Astrocyte of the spinal cord (primary cell): ENCODE measurements at places on chromosomes 7 and 10.

DNA sequence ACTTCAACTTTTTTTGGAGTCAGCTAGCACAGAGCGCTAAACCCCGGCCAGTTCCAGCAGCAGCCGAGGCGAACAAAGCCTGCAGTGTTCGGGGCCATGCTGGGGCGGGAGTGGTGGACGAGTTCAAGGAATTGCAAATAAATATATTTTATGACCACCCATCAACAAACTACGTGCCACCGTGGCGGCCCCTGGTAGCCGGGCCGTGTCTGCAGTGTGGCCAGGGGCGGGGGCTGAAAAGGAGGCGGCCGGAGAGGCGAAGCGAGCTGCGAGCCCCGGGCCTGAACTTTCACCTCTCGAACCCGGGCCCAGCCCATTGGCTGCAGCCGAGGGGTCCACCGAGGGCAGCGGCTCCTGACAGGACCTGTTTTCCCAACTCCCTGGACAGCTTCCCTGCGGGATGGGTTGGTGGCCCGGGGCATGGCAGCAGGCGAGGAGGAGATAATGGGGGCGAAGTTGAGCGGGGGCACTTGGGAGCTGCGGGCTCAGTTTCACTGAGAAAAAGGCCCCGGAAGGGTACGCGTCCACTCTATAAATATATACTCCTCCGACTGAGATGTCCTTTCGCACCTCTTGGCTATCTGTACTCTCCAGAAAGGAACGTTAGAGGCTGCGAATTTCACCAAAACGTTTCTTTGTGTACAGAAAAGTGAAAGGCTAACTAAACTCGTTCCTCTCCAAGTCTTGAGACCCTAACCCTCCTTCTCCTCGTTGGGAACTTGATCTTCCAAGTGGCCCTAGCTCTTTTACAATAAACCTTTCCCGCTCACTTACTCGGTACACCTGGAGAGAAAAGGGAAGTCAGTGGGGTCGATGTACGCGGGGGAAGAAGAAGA lies 164.6 kb upstream of the PPP1R3A start:
- no peak for DNase-seq

GRCh38 chr7:93949423-93949822 lies 27.9 kb downstream of the GNG11 start:
- peak; percentile 85 for DNase-seq

DNA sequence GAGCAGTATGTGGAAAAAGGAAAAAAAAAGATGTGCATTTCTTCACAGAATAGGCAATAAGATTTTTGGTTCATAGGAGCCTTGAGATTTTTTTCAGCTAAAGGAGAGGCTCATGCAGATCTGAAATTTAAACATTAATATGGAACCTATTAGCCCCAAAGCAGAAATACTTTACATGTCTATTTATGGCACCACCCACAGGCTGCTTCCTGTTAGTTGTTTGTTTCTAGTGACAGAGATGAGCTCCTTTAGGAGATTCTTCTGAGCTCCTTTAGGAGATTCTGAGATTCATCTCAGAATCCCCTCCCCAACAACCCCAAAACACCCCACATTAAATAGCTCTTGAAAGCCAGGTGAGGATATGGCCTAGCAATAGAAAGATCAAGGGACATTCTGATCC lies 27.9 kb upstream of the HPS1 start:
- no peak for DNase-seq

- DNase-seq = no peak
These were observed 501.5 kb downstream of the LRMDA start for GRCh38 chr10:75932921-75933320.

DNA sequence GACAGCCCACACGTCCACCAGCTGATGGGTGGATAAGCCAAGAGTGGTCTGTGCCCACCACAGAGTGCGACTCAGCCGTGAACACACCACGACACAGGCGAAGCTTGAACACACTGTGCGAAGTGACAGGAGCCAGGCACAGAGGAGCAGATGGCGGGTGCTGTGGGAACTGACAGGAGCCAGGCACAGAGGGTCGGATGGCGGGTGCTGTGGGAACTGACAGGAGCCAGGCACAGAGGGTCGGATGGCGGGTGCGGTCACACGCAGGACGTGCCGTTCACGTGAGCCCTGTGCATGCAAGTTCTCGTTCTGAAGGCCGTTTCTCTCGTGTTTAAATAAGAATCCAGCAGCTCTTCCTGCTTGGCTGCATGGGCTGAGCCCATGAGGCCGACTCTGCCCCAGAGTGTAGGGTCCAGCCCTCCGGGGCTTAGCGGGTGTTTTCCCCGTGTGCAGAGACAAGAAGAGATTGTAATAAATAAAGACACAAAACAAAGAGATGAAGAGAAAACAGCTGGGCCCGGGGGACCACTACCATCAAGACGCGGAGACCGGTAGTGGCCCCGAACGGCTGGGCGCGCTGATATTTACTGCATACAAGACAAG lies 5.9 kb upstream of the ADAP1 start:
- no peak for DNase-seq

GRCh38 chr7:108231221-108231620 lies 101.1 kb upstream of the LAMB4 start:
- DNase-seq = no peak

DNA sequence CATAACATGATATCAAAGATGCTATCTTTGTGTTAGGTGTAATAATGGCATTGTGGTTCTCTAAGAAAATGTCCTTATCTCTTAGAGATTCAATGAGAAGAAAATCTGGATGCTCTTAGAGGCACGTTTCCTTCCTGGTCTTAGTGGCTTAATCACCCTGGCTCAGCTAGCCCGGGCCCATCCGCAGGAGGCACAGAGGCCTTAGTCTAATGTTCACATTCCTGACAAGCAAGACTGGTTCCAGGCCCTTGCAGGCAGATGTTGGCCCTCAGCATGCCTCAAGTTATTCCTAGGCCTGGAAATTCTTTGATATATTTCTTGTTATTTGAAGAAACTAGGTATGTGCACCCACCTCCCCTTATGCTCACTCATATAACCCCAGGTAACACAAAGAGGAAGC lies 357.6 kb downstream of the SFMBT2 start:
- no peak for DNase-seq

GRCh38 chr7:78562191-78562590 lies 763.6 kb downstream of the PHTF2 start:
- DNase-seq = no peak

GRCh38 chr7:67918158-67918557 lies 921.5 kb downstream of the TYW1 start:
- DNase-seq = no peak

GRCh38 chr7:142357953-142358520 lies 100.2 kb upstream of the PRSS58 start:
- DNase-seq = peak; percentile 72

DNA sequence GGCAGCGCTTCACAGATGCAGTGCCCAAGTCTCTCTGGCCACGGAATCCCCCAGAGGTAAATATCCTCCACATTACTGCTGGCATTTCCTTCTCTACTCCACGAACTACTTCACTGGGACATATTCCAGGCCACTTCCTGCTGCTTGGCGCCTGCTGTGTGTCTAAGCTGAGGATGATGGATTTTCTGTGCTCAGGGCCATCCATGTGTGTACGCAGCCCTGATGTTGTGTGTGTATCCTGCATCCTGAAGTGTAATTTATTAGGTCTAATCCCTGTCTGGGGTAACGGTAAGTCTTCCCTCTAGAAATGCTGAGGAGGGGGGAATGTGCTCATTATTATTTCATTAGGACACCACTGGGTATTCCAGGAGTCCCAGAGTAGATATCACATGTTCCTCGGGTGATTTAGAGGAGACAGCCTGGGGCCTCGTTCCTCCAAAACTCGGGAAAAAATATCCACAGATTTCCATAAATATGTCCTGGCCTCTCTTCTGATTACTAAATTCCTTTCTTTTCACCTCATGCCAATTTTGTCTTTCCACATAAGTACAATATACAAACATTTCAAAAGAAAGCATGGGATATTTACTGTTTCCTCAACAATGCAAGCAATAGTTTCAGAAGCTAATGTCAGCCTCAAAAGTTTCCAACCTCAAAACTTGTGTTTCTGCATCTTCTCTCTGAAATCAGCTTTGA lies 25.5 kb upstream of the HABP2 start:
- DNase-seq = no peak

GRCh38 chr7:43758822-43759683 lies 573 bp downstream of the BLVRA start:
- peak; percentile 38 for DNase-seq

GRCh38 chr7:39341083-39341482 lies 225.1 kb upstream of the YAE1 start:
- DNase-seq = no peak

DNA sequence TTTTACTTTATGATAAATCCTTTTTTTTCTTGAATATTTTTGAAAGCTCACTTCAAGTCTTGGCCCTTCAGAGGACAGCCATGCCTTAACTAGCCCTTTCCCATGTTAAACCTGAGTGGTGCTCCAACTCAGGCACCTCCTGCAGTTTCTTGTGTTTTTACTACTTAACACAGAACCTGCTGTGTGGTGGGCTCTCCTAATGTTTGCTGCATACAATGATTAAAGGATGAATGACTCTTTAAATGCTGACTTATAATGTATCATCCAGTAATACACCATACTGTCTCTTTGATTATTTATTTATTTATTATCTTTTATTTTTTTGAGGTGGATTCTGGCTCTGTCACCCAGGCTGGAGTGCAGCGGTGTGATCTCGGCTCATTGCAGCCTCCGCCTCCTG lies 179.4 kb downstream of the SEMA3E start:
- peak; percentile 48 for DNase-seq
